Hematopoietic multipotent progenitor cell treated with erythropoietin and hydrocortisone succinate and interleukin-3 and kit ligand, for 6 days (in vitro differentiated cells): ENCODE measurements at places on chromosomes 4 and X.

- no peak for DNase-seq
Measured at GRCh38 chr4:12911750-12912358, 572.3 kb downstream of the RAB28 start.

DNA sequence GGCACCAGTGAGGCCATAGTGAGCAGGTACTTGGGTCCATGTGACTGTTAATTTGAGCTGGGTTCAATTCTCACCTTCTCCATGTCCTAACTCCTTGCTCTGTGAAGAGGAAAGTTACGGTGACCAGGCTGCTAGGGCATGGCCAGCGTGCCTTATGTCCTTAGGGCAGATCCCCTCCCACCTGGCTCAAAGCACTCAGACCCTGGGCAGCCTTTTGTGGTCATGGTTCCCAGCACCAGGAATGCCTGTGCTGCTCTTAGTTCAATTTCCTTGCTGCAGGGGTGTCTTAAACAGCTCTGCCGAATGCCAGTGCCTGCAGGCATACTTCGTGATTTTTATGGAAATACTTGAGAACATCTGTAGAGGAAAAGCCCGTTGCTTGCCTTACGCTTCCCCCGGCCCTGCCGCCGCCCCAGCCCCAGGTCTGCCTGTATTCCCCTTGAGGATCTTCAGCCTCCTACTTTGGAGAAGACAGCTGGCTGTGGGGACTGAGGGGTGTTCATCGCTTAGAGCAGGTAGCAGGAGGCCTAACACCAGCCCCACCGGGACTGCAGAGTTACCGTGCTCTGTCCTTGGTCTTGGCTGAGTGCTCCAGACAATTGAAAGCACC, 3.1 kb upstream of the CDK16 start:
- no peak for DNase-seq

- no peak for DNase-seq
Measured at GRCh38 chr4:153725136-153725830, 34.5 kb downstream of the RNF175 start.

GRCh38 chrX:15749642-15750610, 11.9 kb downstream of the CA5B start:
- DNase-seq: peak; percentile 61

GRCh38 chr4:141860974-141861373, 224.6 kb downstream of the IL15 start:
- peak; percentile 20 for DNase-seq

GRCh38 chrX:18890049-18890381, 93.9 kb downstream of the PHKA2 start:
- DNase-seq: no peak

DNA sequence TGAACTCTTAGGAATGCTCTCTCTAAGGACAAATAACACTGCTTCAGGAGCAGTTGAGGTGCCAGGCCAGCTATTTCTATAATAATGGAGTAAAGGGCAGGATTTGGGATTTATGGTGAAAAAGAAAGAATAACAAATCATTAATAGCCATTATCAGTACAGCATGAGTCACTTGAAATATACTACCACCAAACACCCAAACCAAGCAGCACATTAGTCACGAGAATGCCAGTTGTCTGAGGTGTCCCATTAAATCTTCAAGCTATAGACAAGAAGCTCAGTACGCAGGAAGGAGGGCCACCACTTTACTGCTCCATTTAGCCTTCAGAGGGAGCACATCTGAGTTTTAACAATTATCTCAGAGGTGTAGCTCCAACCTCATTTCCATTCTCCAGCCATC, 106.8 kb upstream of the MAGEA10 start:
- no peak for DNase-seq

DNA sequence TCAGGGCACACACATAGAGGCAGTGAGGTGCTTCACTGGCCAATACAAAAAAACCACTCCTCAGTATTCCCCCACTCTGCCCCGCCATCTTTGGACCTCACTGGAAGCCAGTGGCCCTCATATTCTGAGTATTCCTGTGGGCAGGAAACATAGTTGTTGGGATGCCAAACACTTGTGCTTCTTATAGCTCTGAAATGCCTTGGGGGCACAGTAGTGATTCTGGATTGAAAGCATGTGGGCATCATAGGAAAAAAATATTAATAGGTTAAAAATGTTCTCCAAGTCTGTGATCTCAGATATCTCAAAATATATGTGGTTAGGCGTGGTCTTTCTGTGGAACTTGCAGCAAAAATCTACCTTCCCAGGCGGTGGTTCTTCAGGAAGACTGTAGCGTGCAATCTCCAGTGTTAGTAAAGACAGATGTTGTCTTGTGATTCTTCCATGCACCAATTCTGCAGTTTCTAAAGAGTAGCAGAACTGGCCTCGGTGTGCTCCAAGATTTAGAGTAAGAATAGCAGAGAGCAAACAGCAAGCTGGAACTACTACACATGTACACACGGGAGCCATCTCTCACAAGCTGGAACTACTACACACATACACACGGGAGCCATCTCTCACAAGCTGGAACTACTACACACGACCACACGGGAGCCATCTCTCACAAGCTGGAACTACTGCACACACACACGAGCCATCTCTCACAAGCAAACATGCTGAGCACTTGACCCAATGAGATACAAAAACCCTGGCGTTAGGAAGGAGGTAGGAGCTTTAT, 8.0 kb upstream of the TENM3 start:
- no peak for DNase-seq

DNA sequence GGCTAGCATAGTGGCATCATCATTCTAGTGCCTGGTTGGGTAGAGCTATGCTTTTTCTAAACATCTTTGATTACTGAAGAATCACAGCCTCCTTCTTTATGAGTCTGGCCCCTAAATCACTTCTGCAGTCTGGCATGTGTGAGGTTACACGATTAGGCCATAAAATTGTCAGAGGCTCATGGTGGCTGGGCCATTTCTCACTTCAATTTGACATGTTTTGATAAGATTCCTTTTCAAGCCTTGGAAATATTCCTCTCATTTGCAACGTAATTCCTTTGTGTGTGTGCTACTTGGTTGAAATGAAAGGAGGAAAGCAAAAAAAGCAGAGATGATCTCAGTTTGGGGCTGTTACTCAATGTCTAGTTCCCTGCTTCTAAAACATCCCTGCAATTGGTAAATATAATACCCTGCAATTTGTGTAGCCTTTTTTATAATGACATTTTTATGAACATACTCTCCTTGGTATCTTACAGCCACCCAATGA, 6.2 kb downstream of the CCKAR start:
- no peak for DNase-seq

- no peak for DNase-seq
Measured at GRCh38 chrX:154695911-154696675, 42.7 kb upstream of the CTAG2 start.

GRCh38 chrX:53280331-53281320, 758 bp downstream of the IQSEC2 start:
- no peak for DNase-seq

DNA sequence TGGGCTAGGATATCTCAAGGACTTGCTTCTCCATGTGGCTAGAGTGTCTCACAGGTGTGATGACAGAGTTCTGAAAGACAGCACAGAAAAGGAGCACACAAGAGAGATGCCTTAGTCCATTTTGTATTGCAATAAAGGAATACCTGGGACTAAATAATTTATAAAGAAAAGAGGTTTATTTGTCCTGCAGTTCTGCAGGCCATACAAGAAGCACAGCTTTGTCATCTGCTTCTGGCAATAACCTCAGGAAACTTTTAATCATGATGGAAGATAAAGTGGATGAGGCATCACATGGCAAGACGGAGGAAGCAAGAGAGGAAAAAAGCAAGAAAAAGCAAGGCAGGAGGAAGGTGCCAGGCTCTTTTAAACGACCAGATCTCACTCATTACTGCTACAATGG, 126.9 kb downstream of the ADAMTS3 start:
- no peak for DNase-seq

DNA sequence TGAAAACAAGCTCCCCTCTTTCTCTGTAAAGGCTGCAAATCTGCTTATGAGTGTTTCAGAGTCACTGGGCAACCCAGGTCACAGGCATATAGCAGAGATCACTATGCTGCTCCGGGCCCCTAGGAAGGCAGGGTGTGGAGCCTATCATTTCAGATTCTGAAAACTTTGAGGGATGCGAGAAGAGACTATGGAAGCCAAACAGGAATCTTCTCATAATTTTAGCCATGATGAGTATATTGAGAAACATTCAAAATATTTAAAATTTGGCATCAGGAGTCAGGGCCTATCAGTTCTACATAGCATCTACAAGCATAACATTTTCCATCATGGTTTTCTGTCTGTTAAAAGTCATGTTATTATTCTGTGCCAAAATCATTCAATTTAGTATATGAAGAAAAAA, 61.7 kb upstream of the ATXN3L start:
- no peak for DNase-seq

DNA sequence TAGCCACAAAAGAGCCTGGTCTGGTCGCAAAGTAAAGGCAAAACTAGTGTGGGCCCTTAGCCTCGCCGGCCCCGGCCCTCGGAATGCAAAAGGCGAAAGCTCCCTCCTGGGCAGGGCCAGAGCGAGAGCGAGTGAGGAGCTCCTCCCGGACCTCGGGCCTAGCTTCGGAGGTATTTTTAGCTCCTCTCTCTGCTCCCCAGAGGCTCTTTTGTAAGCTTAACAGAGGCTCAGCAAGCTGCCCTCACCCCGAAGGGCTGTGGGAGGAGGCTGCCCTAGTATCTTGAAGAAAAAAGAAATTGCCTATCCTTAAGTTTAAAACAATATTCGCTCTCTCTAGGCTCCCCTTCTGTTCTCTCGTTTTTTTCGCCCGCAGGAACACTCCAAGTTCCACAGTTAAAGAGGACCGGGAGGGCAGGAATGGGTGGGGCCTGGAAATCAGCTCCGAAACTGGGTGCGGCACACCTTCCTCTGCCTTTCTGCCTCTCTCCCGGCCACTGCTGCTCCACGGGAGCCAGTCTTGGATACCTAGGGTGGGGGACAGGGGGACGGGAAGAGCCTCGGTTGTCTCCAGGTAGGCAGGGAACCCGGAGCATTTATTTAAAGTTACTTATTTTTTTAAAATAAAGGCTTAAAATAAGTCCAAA, 12.1 kb downstream of the HAND2 start:
- DNase-seq: no peak

DNA sequence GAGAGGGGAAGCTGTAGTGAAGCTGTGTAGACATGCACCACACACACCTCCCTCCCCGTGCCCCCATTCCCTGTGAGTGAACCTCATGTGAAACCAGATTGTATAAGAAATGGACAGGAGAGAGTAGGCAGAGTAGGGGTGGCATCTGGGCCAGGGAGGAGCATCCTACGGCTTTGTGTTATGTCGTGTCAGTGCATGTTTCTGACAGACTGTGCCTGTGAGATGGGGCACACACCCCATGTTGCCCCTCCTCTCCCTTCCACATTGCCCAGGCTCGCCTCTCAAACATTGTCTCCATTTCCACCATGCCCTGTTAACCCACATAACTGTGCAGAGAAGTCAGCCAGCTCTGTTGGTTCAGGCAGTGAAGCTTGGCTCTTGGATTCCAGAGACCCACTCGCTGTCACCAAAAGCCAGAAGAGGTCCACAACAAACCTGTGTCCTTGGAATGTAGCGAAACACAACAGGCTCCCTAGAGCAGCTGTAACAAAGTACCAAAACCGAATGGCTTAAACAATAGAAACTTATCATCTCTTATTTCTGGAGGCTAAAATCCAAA, 56.1 kb downstream of the SLC9A6 start:
- DNase-seq: no peak
